ENCODE measurements at places on chromosomes 2 and 18.

DNA sequence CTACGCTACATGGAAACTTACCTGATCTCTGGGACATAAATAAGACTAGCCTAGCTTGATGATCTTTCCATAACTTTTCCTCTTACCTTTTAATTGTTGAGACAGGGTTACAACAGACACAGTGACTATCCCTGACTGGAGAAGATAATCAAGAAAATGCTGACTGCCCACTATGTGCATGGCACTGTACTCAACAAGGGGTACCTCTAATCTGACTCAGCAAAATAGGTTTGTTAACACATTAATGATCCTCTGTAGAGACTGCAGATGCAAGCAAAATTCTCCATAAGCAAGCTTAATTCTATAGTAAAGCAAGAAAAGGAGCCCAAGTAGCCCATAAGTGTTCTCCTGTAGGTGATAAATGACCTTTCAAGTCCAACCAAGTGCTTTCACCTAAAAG is 25.5 kb downstream of the ACVR1C start:
- DNase-seq, result no peak

DNA sequence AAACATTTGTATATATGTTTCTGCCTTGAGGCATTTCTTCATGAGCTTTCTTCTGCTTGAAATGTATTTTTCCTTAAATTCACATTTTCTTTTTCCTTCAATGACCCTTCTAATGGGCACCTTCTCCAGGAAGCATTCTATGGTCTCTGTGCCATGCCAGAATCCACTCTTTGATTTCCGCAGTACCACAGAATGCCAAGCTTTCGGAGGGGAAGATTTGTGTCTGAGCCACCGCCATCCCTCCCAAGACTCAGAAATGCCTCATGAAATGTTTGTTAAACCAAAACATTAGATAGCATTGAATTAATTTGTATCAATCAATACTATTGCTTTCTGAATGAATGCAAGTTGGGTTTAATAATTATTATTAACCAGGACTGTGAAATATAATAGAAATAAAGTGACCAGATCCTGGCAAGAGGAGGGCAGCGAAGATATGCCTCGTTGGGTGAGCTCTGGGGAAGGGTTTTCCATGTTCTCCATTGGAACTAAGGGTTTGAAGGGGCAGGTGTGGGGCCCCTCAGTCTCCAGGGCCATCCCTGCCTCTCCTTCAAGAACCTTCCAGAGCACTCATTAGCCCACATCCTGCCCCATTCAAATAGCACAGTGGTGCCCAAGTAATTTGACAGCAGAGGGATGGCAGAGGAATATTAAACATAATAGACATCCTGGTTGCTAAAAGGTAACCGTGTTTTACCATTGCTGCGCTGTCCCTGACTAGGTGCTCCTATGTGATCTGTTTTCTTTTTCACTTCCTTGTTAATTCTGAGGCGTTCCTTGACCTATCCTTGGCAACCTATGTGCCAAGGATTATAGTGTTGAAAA is 189.6 kb downstream of the MYCN start:
- no peak for DNase-seq

- no peak for DNase-seq
These were observed 36.9 kb downstream of the EHD3 start for GRCh38 chr2:31270822-31271231.

GRCh38 chr2:213317929-213318328 is 33.7 kb downstream of the SPAG16 start:
- no peak for DNase-seq

- no peak for DNase-seq
These were observed 25.2 kb downstream of the PDIA6 start for GRCh38 chr2:10787176-10787968.

All from activated CD8-positive, alpha-beta memory T cell treated with anti-CD3 and anti-CD28 coated beads for 24 hours (primary cell).